ENCODE measurements at places on chromosomes 2 and 18. TPM values are rescaled to one million over a fixed set of nuclear protein-coding genes. Genes with fewer than 3 reads are reported as not detected.

CNDP2 gene
- 105 TPM for total RNA-seq

CCDC150 gene
- total RNA-seq, result 7.9 TPM

PRKCE gene
- 10.3 TPM for total RNA-seq

HEATR5B gene
- total RNA-seq, result 16.9 TPM

LRRC30 gene
- not detected for total RNA-seq

C2orf80 gene
- not detected for total RNA-seq

TACR1 gene
- total RNA-seq, result 0.26 TPM

C2orf66 gene
- total RNA-seq, result 0.84 TPM

MALL gene
- 20.9 TPM for total RNA-seq

RGPD4 gene
- not detected for total RNA-seq

SERPINB10 gene
- total RNA-seq, result not detected

SLC4A5 gene
- total RNA-seq, result 1.6 TPM

KCTD1 gene
- total RNA-seq, result 22.5 TPM

SAP130 gene
- 10.1 TPM for total RNA-seq

STPG4 gene
- total RNA-seq, result not detected

TPO gene
- 0.12 TPM for total RNA-seq

ALKAL2 gene
- total RNA-seq, result not detected

KIAA2012 gene
- not detected for total RNA-seq

SCN3A gene
- 0.35 TPM for total RNA-seq

EFHD1 gene
- not detected for total RNA-seq

CD8B2 gene
- total RNA-seq, result not detected

PDE1A gene
- total RNA-seq, result 41.1 TPM

FAM237A gene
- total RNA-seq, result not detected

ZSWIM2 gene
- not detected for total RNA-seq

MYO1B gene
- 47.5 TPM for total RNA-seq

ITGAV gene
- 71.6 TPM for total RNA-seq

MSTN gene
- total RNA-seq, result 0.17 TPM

CEBPZOS gene
- 69.0 TPM for total RNA-seq

CASP10 gene
- 13.0 TPM for total RNA-seq

MC5R gene
- not detected for total RNA-seq

TBR1 gene
- 0.05 TPM for total RNA-seq

C2orf72 gene
- total RNA-seq, result 2.0 TPM

CFAP210 gene
- total RNA-seq, result 0.12 TPM

ABCG5 gene
- not detected for total RNA-seq

IL36G gene
- total RNA-seq, result not detected

DLX1 gene
- total RNA-seq, result 3.8 TPM

ZAP70 gene
- not detected for total RNA-seq

ALLC gene
- not detected for total RNA-seq

PIEZO2 gene
- total RNA-seq, result not detected

KDSR gene
- 30.7 TPM for total RNA-seq

C2orf81 gene
- 1.2 TPM for total RNA-seq

AGXT gene
- total RNA-seq, result not detected

MAP2 gene
- 22.7 TPM for total RNA-seq

OST4 gene
- 255 TPM for total RNA-seq

DOK6 gene
- 6.7 TPM for total RNA-seq

ITPRIPL1 gene
- not detected for total RNA-seq

CHRNG gene
- not detected for total RNA-seq

IL1R1 gene
- 16.3 TPM for total RNA-seq

DCDC2C gene
- not detected for total RNA-seq

LINC00305 gene
- total RNA-seq, result not detected

ZCCHC2 gene
- total RNA-seq, result 9.8 TPM

MDH1 gene
- 214 TPM for total RNA-seq

FN1 gene
- 1,236 TPM for total RNA-seq

RIT2 gene
- not detected for total RNA-seq

CMPK2 gene
- 0.17 TPM for total RNA-seq

MRPL44 gene
- 62.1 TPM for total RNA-seq

REEP1 gene
- 0.55 TPM for total RNA-seq
